Stimulated activated CD8-positive, alpha-beta memory T cell treated with anti-CD3 and anti-CD28 coated beads, Interleukin-4, amount 100 ng/mL, for 1 hour (primary cell): ENCODE measurements at places on chromosomes 4 and X.

DNA sequence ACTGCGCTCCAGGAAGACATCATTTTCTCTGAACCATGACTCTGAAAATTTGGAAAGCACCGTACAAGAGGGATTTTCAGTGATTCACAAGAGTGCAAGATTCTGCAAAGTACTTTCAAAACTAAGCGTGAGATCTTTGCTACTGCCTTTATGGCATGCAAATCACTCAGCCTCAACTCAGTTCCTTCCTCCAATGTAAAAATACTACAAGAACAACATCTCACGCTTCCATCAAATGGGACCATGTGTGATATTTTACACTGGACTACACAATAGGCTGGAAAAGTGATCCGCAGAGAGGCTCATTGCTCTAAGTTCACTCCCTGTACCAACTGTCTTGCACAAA lies 674 bp upstream of the IL15 start:
- no peak for DNase-seq

GRCh38 chr4:13178621-13179020 lies 305.5 kb downstream of the RAB28 start:
- DNase-seq, result no peak

DNA sequence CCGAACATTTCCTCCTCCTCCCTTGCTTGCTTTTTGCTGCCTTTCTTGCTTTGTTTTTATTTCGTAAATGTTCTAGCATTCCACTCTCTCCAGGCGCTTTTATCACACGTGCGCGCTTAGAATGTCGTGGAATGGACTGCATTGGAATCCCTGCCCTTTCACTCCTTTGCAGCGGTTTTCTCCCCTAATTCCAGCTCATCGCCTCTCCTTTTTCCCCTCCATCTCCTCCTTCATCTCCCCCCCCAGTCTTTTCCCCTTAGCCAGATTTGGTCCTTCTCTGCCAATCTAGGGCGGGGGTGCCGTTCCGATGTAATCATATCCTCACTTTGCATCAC lies 579 bp downstream of the OGT start:
- no peak for DNase-seq

- DNase-seq, result no peak
Measured at GRCh38 chr4:25588206-25588605, 67.4 kb upstream of the SLC34A2 start.

GRCh38 chr4:7892212-7893019 lies 47.2 kb downstream of the AFAP1 start:
- no peak for DNase-seq

DNA sequence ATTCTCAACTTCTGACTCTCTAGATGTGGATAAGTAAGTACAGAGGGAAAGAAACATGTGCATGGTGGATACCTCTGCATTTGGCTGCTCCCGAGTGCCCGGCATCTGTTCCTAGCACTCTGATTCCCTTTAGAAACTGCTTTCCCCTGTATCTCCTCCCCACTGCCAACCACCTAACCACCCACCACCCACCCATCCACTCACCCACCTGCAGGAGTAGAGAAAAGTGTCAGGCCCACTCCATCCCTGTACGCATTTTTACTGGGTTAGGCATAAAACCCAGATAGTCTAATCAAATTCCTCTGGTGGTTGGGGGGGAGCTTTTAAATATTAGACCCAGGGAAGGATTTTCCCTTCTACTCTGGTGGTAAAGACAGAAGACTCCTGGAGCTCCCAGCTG lies 63.0 kb downstream of the TMEM154 start:
- DNase-seq, result no peak

DNA sequence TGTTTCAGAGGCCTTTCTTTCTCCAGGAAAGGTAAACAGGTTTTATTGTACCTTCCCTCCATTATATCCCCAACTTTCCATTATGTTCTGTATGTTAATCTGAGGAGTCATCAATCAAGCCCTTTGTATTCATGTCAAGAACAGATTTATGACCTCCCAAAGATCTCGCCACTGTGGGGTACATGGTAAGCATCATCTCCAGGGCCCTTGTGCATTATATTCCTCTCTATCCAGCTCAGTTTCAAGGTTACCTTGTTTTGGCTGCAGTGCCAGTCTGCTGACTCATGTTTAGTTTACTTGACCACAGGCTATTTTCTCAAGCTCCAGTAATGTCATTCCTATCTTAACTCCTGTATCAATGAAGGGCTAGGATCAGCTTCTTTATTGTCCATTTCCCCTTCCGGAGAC lies 125.1 kb upstream of the FRMPD4 start:
- no peak for DNase-seq

- DNase-seq, result no peak
Measured at GRCh38 chr4:11741190-11741652, 312.5 kb upstream of the HS3ST1 start.

DNA sequence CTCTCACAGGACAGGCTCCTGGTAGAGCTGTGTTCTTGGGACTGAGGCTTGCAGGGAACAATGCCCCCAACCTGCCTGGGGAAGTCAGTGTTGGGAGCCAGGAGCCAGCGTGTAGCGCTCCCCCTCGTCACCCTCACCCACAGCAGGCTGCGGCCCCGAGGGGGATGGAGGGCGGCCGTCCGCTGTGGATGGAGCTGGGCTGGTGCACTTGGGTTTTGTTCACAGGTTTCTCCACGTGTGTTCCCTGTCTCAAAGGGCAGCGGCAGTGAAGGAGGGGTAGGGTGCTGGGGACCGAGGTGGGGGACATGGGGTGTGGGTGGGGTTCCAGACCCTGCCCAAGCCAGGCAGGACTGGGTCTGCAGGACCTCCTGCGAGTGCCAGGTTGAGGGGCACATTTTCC lies 69.1 kb downstream of the RGS12 start:
- DNase-seq, result no peak

DNA sequence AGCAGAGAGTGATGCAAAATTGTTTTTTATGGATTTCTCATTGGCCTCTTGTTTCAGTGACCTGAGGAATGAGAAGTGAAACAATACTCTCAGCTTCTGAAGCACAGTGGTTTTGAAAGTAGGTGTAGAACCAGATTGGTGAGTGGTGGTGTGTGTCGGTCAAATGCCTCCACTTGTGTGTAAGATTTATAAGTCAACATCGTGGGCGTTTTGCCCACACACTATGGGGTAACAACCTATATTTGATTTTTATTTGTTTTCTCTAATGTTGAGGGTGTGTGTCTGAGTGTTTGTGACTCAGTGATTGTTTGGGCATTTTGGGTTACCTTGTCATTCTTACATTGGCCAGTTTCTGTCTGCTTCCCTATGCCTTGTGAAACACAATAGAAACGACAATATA lies 23.3 kb downstream of the ADGRL3 start:
- DNase-seq, result no peak

DNA sequence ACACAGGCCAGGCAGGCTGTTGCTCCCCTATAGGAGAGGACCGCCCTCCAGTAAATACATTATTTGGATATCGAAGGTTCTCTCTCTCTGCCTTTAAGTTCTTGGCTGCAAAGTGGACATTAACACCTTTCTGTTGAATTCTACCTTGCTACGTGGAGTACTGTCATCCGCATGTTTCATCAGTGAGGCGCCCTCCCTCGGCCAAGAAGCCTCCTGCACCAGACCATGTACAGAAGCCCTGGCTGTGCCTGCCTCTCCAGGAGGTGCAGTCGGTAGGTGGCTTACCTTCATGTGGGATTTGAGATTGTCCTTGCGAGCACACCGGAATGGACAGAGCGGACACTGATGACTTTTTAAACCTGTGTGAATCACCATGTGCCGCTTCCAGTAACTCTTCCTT lies 46.7 kb downstream of the ZNF827 start:
- no peak for DNase-seq

- DNase-seq, result no peak
Measured at GRCh38 chr4:139528377-139529005, 27.5 kb downstream of the SETD7 start.

GRCh38 chr4:184392748-184393559 lies 81.4 kb downstream of the IRF2 start:
- DNase-seq, result no peak

DNA sequence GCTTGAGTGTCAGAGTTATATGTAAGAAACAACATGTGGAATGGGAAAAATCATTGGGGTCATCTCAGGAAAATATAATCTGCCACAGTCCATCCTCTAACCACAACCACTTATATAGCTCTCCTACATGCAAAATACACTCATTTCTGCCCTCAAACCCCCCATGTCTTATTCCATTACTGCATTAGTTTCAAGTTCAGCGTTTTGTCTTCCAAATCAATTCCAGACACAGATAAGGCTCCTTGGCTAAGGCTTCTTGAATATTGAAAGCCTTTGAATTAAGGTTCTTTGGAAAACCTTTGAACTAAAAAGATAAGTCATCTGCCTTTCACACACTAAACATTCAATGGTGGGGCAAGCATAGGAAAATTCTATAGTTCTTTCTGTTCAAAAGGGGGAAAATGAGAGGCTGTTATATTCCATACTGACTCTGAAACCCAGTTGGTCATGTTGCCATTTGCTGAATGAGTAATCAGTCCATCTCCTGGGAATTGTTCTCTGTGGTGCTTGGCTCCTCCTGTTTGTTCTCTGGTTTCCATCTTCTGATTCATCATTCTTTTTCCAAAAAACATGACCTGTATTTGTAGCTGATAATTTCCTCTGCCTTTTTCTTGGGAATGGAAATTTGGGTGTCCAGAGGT lies 218.7 kb downstream of the BMPR1B start:
- no peak for DNase-seq

- DNase-seq, result no peak
Measured at GRCh38 chrX:149487292-149487691, 17.8 kb downstream of the IDS start.

DNA sequence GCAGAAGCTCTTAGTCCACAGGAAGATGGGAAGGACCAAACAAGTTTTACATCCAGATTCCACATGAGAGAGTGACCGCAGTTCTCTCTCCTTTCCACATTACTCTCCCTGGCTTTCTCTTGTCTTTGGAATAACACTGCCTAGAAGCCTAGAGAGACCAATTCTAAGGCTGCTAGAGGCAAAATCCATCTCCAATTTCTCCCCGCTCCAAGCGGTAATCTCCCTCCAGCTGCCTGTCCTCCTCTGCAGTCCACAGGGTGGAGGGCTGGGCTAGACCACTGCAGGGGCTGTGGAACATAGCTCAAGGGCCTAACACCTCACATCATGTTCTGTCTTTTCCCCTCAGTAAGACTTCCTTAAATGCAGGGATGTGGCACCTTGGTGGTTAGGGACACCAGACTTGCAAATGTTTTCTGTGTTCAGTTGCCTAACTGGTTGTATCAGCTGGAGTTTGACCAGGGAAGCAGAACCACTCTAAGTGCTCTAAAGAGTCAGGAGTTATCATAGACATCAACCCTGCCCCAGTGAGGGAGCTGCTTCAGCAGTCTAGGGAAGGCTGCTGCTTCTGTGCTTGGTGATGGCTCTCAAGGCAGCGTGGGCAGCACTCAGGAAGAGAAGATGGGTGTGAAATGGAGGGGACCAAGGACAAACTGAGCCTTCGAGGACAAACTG lies 423.1 kb downstream of the BCOR start:
- DNase-seq, result no peak

GRCh38 chr4:22850630-22851029 lies 157.9 kb downstream of the GBA3 start:
- no peak for DNase-seq

DNA sequence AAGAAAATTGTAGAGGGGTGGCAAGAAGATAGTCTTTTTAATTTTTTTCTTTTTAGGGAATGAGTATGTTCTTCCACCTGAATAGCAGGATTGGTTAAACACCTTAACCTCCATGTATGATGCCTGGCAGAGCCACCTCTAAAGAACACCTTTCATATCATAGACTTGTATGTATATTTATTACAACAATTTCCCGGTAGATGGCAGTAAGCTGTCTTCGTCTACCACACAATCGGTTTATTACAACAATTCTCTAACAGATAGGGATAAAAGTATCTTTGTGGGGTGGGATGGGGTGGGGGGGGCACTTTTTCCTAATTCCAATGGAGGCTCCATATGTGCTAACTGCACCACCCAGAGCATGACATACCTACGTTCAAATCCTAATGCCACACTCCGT lies 255.5 kb downstream of the LDB2 start:
- DNase-seq, result no peak

DNA sequence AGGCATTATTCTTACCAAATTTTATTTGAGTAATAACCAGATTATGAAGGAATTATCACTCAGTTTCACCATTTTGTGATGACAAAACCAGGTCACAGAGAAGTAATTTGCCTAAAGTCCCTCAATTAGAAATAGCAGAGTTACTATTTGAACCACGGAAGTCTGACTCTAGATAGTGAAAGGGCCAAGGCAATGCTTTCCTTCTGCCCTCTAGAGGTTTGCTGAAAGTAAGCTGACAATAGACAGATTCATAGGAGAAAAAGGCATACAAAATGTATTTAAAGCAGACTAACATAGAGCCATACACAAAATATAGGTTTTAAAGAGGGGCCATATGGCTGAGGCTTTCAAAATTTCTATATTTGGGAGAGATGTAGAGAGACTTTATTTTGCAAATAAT lies 43.1 kb downstream of the CXXC4 start:
- no peak for DNase-seq

GRCh38 chr4:2882341-2882740 lies 38.7 kb downstream of the ADD1 start:
- no peak for DNase-seq

GRCh38 chr4:8515316-8516060 lies 64.7 kb upstream of the GPR78 start:
- DNase-seq, result no peak

GRCh38 chrX:13180807-13181206 lies 136.4 kb upstream of the FAM9C start:
- DNase-seq, result no peak

GRCh38 chr4:123621072-123621705 lies 224.6 kb downstream of the SPRY1 start:
- no peak for DNase-seq

DNA sequence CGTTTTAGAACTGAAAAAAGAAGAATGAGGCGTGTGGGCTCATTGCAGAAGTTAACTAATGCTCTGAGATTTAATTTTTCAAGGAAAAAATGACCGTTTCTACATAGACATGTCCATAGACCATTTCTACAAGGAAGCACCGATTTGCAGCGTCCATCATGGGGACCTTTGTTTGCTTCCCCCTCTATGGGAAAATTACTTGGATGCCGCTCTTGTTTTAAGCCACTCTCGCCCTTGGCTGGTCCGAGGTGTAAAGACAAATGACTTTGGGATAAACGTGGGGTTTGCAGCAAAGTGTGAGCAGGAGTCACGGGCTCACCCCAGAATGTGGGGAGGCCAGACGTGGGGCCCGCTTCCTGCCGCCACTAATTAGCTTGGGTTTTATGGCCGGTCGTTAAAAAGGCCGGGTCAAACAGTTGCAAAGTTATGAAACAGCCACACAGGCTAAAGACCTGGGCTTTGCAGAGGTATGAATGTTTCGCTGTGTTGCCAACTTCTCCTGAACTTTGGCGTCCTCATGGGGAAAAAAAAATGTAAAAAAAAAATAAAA lies 235.9 kb downstream of the SHOX start:
- DNase-seq, result no peak

- no peak for DNase-seq
Measured at GRCh38 chr4:156803056-156803455, 168.5 kb downstream of the PDGFC start.

GRCh38 chr4:45629717-45630116 lies 494.1 kb downstream of the GABRG1 start:
- DNase-seq, result no peak

DNA sequence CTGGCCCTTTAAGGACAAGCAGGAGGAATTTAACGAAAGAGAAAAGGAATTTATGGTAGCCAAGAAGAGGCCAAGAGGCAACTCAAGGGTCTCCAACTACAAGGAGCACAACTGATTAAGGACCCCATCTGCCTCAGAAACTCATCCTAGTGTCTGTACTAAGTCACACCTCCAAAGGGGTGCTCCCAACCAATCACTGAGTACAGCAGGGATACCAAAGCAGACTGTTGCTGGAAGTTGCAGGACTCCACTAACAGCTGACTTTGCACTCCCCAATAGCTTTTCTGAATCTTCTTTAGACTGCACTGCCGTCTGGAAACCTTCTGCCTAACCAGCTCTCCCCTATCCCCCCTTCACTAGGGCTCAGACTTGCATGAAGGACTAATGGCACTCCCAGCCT lies 50.6 kb downstream of the ATP11C start:
- no peak for DNase-seq
